Stimulated activated CD4-positive, alpha-beta T cell treated with anti-CD3 and anti-CD28 coated beads, TNF-alpha, amount 100 ng/mL, for 1 hour (primary cell): ENCODE measurements at places on chromosomes 3 and 15.

- DNase-seq: no peak
Measured at GRCh38 chr3:33277193-33277882, at the start of gene FBXL2. TSS of gene FBXL2 (plus strand) at chr3:33277442. CDS start at chr3:33277513, 71 bp downstream.

DNA sequence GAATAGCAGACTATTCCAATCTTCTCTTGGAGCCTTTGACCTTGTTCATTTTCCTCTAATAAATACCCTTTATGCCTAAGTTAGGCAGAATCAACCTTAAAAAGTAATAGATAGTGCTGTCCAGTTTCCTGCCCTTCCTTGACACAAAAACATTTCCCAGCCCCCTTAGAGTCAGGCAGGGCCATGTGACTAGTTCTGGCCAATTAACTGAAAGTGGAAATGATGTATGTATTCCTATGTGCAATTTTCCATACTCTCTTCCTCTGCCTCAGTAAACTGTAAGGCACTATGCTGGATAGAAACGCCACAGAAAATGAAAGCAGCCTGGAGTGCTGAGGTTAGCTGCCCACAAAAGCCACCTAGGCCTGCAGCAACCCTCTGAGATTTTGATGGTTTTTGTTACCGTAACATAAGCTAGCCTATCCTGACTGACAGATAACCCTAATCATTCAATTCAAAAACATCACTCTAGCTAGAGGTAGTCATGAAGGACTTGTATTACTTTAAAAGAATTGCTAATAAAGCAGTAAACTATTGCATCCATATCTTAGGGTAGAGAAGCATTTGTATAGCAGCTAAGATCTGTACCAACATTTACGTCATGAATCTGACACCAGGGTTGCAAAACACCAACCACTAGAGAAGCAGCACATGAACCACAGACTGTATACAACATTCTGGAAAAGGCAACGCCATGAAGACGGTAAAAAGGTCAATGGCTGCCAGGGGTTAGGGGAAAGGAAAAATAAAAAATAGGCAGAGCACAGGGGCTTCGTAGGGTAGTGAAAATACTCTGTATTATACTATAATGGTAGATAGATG is 112.9 kb downstream of the ULK4 start:
- DNase-seq: no peak

DNA sequence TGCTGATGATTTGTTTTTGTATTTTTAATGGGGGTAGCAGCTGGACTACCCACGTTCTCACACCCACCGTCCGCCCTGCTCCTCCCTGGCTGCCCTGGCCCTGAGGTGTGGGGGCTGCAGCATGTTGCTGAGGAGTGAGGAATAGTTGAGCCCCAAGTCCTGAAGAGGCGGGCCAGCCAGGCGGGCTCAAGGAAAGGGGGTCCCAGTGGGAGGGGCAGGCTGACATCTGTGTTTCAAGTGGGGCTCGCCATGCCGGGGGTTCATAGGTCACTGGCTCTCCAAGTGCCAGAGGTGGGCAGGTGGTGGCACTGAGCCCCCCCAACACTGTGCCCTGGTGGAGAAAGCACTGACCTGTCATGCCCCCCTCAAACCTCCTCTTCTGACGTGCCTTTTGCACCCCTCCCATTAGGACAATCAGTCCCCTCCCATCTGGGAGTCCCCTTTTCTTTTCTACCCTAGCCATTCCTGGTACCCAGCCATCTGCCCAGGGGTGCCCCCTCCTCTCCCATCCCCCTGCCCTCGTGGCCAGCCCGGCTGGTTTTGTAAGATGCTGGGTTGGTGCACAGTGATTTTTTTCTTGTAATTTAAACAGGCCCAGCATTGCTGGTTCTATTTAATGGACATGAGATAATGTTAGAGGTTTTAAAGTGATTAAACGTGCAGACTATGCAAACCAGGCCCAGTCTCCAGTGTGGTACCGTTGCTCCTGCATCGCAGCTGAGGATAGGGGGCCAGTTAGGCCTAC is 1.4 kb upstream of the FES start:
- DNase-seq: no peak

GRCh38 chr3:196638861-196639482 is 522 bp upstream of the NRROS start:
- DNase-seq: no peak

GRCh38 chr15:94040541-94041248 is 190.7 kb upstream of the MCTP2 start:
- DNase-seq: no peak

GRCh38 chr15:68616397-68616796 is 37.6 kb downstream of the CORO2B start:
- no peak for DNase-seq

- no peak for DNase-seq
Measured at GRCh38 chr3:14525685-14526631, 14.2 kb downstream of the GRIP2 start.

DNA sequence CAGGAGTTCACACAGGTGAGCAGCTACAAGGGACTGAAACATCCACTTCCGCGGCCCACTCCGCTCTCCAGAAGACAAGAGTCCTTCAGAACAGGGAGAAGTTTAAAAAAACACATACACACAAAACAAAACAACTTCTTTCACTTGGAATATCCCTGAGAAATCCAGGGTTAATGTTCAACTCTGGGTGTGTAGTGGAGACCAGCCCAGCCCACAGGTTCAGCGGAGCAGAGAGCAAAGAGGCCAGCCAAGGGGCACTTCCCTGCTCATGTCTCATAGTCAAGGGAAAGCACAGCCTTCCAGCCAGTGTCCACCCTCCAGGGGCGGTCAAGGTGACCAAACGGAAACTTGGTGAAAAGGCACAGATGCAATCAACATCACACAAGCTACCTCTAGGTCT is 41.6 kb downstream of the WNT5A start:
- no peak for DNase-seq

DNA sequence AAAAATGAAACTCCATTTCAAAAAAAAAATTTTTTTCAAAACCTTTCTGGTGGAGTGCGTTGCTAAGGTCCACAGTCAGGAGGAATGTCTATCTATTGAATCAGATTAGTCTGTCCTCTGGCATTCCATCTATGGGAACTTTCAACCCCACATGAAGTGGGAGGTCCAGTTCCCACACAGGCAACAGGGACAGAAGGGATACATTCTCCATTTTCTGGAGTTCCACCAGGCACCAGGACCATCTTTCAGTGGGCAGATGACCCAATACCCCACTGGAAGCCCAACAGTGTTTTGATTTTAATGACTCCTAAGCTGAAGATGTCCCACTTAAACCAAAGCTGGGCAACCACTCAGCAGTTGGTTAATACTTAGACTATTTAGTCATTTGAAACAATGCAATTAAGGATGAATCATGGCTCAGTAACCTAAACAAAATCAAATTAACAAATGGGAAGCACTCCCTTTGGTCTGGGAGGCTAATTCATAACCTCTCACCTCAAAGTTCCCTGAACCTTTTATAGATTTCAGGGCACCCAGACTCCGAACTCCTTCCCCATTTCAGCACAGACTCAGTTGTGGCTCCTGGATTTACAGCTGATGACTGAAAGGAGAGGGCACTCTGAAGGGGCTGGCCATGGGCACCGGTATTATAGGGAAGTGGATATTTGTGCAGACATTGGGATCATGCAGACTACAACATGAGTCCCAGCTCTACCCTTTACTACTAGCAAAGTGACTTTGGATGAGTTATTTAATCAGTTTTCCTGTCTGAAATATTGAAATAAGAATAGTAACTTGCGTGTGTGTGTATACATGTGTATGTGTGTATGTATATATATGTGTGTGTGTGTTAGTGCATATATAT is 264.3 kb upstream of the LRTM1 start:
- DNase-seq: no peak

GRCh38 chr3:123449997-123450604 is 1.2 kb upstream of the ADCY5 start:
- no peak for DNase-seq

GRCh38 chr15:68734881-68735280 is 85.8 kb downstream of the ANP32A start:
- no peak for DNase-seq

GRCh38 chr3:40719660-40720287 is 195.0 kb downstream of the ZNF621 start:
- DNase-seq: no peak

DNA sequence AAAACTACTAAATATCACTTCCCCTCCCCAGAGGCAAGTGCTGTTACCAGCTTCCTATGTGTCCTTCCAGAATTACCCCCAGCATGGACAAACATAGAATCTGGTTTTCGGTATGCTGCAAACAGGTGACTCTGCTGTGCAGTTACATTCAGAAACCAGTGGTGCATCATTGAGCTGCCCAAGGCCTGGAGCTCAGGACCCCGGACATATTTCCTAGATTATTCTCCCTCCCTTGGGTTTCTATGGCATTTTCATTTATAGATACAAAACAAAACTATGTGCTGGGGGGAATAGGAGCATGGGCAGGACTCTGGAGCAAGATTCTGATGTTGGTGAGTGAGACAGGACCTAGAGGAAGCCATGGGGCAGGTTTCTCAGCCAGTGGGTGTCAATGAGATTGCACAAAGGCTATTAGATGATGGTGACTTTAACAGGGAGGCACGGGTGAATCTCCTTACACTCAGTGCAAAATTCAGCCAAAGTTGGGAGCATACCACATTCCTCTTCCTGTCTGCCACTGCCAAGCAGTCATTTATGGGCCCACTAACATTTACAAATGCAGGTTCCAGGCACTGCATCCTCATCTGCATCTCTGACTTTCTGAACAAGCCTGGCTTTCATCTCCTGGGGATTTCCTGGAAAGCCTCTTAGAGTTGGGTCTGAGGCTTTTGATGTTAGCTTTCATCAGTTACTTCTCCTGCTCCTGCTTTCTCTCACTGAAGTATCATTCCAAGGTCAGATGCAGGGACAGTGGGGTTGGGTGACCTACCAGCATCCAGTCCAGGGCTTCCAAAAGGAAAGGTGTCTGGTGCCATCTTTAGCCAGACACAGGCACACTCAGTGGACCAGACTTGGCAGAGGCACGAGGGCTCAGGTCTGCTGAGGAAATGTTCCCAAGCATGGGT is 44.5 kb downstream of the CMTM7 start:
- no peak for DNase-seq

GRCh38 chr3:73563896-73564582 is 60.7 kb downstream of the PDZRN3 start:
- no peak for DNase-seq

- no peak for DNase-seq
Measured at GRCh38 chr3:134068429-134068828, 38.7 kb upstream of the SLCO2A1 start.

DNA sequence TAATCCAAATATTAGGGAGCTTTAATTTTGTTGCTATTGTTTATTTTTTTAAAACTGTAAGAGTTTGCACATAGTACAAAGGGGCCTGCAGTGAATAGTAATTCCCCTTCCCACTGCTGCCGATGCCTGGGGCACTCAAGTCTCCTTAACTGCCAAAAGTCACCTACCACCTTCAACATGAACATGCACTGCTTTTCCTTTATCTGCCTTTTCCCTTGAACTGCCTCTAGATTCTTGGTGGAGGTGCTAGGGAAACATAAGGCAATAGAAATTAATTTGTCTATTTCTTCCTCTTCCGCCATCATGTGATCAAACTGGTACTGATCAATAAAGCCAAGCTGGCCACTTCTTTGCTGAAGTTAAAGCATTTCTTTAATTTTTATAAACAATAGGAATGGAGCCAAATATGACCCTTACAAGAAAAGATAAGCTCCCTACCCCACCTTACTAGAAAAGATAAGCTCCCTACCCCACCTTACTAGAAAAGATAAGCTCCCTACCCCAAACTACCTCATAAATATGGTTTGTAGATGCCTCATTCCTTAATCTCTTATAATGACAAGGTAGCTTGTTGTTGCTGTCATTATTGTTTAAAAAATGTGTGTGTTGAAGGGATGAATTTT is 17.4 kb upstream of the ACAP2 start:
- DNase-seq: no peak

- DNase-seq: no peak
Measured at GRCh38 chr3:39000008-39000450, 51.7 kb downstream of the SCN11A start.

DNA sequence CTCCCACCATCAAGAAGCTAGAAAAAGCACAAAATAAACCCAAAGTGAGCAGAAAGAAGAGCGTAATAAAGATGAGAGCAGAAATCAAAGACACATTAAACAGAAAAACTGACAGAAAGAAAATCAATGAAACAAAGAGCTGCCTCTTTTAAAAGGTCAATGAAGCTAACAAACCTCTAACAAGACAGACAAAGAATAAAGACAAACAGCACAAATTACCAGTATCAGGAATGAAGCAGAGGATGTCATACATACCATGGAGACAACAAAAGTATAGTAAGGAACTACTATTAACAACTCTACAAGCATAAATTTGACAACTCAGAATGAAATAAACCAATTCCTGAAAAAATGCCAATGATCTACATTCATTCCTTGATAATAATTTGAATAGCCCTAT is 15.0 kb downstream of the C3orf70 start:
- DNase-seq: no peak

GRCh38 chr3:41000471-41000870 is 198.8 kb upstream of the CTNNB1 start:
- no peak for DNase-seq

DNA sequence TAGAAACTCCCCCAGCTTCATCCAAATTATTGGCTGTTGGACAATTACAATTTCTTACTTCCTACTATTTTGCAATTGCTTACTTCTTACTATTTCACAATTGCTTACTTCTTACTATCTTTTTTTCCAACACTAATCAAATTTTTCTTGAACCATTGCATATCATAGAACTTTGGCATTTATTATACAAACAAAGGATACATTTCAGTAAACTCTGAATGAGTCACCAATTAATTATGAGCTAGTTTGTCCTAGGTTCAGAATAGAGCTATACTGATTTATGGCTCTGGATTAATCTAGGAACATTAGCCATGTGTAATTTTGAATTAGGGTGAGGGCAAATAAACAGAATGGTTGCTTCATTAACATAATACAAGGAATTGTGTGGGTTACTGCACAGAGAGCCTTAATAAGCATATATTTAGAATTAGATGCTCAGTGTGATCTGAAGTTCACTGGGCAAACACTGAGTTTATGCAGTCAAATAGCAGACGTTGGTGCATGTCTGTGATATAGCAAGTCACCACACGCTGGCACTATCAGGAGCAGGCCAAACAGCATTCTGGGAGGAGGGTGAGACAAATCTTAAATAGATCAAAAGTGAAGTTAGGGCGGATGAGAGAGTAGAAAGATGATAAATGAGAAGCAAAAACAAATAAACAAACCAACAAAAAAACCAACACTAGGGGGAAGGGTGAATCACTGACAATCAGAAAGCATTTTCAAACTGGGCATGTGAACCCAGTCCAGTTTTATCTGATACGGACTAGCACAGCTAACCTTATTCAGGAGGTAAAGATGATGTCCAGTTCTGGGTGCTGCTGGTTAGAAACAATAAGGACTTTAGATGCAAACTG is 21.5 kb downstream of the GABRR3 start:
- no peak for DNase-seq

DNA sequence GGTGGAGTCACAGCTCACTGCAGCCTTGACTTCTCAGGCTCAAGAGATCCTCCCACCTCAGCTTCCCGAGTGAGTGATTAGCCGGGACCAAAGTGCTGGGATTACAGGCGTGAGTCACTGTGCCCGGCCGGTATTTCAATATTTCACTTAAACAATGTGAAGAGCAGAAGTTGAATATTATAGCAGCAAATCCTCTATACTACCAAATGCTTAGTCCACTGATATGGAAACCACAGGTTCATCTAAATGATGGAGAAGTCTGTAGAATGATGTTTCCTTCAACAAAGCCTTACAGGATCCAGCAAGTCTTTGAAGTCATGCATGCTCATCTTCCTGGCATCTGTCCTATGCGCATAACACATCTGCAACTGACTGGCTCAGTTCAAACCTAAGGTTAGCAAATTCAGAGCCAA is 20.3 kb upstream of the UACA start:
- DNase-seq: no peak
